ENCODE measurements at places on chromosomes 6 and 20. TPM values are rescaled to one million over a fixed set of nuclear protein-coding genes. Genes with fewer than 3 reads are reported as not detected.

GRCh38 chr6:129440691-129441090 is 269.3 kb downstream of the ARHGAP18 start:
- H3K4me1 ChIP-seq, result no peaks in the 10 kb centered on the region
- H3K27me3 ChIP-seq, result no peaks in the 10 kb centered on the region
- H3K27ac ChIP-seq, result no peak overlapping the region
- H3K36me3 ChIP-seq, result no peaks in the 10 kb centered on the region
- DNase-seq, result peak; percentile 19
- no peak overlapping the region for H3K4me3 ChIP-seq

DNA sequence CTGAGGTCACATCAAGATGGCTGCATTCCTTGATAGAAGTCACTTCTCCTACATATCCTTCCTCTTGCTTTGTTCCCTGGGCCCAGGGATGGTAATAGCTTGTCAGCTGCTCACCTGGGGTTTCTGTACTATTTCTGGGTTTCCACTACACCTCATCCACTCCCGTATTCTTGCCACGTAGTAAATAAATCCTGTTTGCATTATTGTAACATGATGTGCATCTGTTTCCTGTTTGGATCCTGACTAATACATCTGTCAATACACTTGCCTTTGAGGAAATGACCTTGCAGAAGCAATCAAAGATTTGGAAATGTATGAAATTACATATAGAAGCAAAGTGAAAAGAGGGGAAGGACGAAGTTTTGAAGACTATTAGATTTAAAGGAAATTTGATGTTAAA is 619.0 kb downstream of the PHF3 start:
- peaks cover 21% of the 10 kb centered on the region for H3K4me1 ChIP-seq
- H3K36me3 ChIP-seq, result no peaks in the 10 kb centered on the region
- no peak overlapping the region for H3K27ac ChIP-seq

GRCh38 chr20:61331543-61331942 is 79.5 kb downstream of the CDH4 start:
- no peak overlapping the region for H3K4me3 ChIP-seq

GRCh38 chr6:159981403-159982245 is 12.7 kb downstream of the IGF2R start:
- H3K27me3 ChIP-seq, result no peaks in the 10 kb centered on the region
- peak overlapping the region; percentile 26 for H3K27ac ChIP-seq
- DNase-seq, result no peak
- H3K4me3 ChIP-seq, result no peak overlapping the region
- H3K36me3 ChIP-seq, result no peaks in the 10 kb centered on the region

GRCh38 chr6:169340395-169340794 is 86.7 kb upstream of the THBS2 start:
- no peak overlapping the region for H3K4me3 ChIP-seq
- no peak for DNase-seq
- H3K36me3 ChIP-seq, result no peaks in the 10 kb centered on the region
- H3K27me3 ChIP-seq, result no peaks in the 10 kb centered on the region
- H3K4me1 ChIP-seq, result peaks cover 7% of the 10 kb centered on the region

DNA sequence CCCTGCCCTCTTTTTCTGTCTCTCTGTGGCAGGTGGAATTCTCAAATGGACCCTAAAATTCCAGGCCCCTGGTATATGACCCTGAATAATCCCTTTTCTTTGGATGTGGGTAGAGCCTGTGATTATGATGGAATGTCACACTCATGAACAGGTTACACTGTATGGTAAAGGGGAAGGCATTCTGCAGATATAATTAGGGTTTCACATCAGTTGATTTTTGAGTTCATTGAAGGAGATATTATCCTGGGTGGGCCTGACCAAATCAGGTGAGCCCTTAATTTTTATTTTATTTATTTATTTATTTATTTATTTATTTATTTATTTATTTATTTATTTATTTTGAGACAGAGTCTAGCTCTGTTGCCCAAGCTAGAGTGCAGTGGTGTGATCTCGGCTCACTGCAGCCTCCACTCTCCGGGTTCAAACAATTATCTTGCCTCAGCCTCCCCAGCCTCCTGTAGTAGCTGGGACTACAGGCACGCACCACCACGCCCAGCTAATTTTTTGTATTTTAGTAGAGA is 13.7 kb upstream of the STMND1 start:
- H3K4me1 ChIP-seq, result no peaks in the 10 kb centered on the region
- no peak overlapping the region for H3K27ac ChIP-seq
- no peaks in the 10 kb centered on the region for H3K27me3 ChIP-seq
- DNase-seq, result no peak
- no peak overlapping the region for H3K4me3 ChIP-seq

- H3K4me1 ChIP-seq, result no peaks in the 10 kb centered on the region
- H3K27ac ChIP-seq, result no peak overlapping the region
- H3K36me3 ChIP-seq, result no peaks in the 10 kb centered on the region
- H3K4me3 ChIP-seq, result no peak overlapping the region
Measured at GRCh38 chr20:884983-885952, 30.9 kb downstream of the ANGPT4 start.

- no peaks in the 10 kb centered on the region for H3K27me3 ChIP-seq
- H3K4me1 ChIP-seq, result no peaks in the 10 kb centered on the region
- DNase-seq, result no peak
- peak overlapping the region; percentile 33 for H3K27ac ChIP-seq
Measured at GRCh38 chr6:96104910-96105309, 89.1 kb downstream of the FUT9 start.

The SLC22A16 gene
- total RNA-seq, result not detected

The LY6G6F gene
- total RNA-seq, result not detected

The LY86 gene
- 0.27 TPM for total RNA-seq

The SLA2 gene
- not detected for total RNA-seq
